ENCODE measurements at places on chromosomes 1 and 21.

GRCh38 chr1:92503043-92503925 lies 16.6 kb upstream of the GFI1 start:
- no peak for DNase-seq

GRCh38 chr1:168979276-168979675 lies 127.2 kb upstream of the ATP1B1 start:
- DNase-seq: no peak

GRCh38 chr1:61245696-61246400 lies 163.5 kb downstream of the NFIA start:
- no peak for DNase-seq

DNA sequence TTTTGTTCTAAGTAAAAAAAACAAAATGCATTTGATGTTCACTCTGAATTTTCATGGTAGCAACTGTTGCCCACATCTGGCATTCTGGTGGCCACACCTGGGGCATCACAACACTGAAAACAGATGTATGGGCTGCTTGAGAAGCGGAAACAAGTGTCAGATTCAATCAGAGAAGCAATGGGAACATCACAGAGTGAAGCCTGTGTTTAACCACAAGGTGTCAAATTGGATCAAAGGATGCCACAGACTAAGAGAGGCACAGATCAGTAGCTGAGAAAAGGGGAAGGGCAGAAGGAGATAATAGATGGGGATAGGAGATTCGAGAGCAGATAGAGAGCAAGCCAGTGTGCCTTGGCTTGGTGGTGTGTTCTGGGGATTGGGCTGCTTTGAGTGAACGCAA lies 49.8 kb upstream of the MTF2 start:
- no peak for DNase-seq

- no peak for DNase-seq
Observed at GRCh38 chr1:196890668-196891067, 2.8 kb downstream of the CFHR4 start.

DNA sequence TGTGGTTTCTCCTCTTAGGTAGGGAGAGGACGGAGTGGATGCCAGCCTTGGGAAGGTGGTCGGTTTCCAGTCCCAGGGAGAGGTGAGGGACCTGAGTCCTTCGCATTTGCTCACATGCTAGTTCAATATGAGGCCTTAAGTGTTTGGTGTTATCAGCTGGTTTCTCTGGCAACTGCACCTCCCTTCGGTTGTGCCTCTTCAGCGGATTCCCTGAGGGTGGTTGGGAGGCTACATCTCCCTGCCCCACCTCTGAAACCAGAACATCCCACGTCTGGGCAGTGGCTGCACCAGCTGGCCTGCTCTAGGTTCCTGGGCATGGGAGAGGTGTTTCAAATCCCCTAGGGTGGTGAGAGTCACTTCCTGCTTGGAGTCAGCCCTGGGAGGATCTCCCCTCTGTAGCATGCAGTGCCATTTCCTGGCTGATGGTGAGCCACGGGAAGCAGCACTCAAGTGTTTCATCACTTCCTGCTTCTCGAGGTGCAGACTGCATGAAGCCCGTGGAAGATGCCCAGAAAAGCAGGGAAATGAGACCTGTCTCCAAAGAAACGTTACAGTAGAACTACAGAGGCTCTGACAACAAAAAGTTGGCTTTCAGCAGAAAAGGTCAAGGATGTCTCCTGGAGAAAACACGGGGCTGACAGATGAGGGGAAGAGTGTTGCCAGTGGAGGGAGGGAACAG lies 4.5 kb downstream of the TMEM125 start:
- peak; percentile 50 for DNase-seq

DNA sequence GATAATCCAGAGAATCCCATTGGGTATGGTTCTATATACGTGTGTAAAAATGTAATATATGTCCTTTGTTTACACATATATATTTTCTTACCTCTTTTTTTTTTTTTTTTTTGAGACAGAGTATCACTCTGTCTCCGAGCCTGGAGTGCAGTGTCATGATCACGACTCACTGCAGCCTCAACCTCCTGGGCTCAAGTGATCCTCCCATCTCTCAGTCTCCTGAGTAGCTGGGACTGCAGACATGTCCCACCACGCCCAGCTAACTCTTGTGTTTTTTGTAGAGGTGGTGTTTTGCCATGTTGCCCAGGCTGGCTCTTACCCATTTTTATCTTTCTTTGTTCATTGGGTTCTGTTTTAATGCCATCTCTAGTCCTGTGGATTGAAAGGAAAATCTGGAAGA lies 59.5 kb downstream of the ZBTB17 start:
- DNase-seq: peak; percentile 38

DNA sequence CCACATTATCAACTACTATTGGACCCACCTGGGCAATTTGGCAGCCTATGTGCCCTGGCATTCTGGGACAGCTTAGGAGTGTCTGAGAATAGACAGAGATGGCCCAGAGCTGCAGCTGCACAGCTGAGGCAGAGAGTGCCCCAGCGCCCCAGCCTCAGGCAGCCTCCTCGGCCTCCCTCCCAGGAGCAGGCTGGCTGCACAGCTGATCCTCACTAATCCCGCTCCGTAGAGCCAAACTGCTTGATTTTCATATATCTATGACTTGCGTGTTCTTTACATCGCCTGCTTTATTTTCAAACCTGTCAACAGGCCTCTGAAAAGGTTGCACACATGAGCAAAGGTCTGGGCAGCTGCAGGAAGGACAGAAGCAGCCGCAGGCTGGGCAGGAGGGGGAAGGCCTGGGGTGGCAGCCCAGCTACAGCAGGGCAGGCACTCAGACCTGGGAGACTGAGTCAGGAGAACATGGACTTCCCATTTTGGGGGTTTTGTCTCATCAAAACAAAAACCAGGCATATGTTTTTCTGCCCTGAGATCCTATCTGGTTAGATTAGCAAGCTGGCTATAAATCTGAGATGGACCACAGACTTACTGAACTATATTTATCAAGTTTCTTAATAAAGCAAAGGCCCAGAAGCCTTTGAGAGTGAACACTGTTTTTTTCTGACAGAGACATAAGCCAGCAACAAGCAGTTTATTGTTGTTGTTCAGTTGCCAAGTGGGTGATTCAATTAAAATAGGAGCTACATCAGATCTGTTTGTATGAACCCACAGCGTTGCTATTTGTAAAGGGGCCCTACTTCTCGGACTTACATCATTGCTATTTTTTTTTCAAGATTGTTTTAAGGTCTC lies 301.8 kb upstream of the DUSP10 start:
- DNase-seq: peak; percentile 92

GRCh38 chr1:98077691-98078090 lies 156.9 kb upstream of the DPYD start:
- DNase-seq: no peak

GRCh38 chr1:108533351-108534083 lies 26.4 kb upstream of the EEIG2 start:
- no peak for DNase-seq

GRCh38 chr1:61255358-61255703 lies 173.0 kb downstream of the NFIA start:
- DNase-seq: no peak

GRCh38 chr1:208243967-208244916 lies at the start of gene PLXNA2:
TSS of gene PLXNA2 (minus strand) at chr1:208244384. CDS start at chr1:208217922, 26,462 bp downstream.
- DNase-seq: peak; percentile 75

DNA sequence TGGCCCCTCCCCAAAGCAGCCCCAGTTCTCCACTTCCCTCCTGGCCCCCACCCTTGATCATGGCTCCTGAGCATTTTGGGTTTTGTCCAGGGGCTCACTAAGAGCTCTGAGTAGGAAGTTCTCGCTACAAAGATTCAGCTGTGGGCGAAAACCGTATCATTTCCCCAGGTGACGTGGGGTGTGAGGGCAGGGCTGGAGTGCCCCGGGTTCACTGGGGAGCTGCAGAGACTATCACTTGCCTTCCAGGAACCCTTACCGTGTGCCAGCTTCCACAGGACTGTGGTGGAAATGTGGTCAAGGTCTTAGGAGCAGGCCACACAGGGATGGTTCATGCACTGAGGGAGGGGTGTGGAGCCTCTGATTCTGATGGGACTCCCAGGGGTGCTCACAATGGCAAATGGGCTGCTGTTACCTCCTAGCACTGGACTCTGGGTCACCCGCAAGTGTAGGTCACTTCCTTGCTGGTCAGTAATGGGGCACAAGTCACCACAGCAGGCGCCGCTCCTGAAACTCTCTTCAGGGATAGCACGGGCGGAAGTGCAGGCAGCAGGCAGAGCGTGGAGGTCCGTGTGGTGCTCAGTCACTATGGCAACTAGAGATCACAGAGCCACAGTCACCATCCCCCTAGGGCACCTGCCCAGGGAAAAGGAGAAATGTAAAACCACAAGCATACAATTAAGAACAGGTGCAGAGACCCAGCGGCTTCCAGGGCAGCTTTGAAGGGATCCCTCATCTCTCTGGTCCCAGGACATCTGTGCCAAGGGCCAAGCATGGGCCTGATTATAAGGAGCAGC lies 35.4 kb downstream of the RSPH1 start:
- no peak for DNase-seq

GRCh38 chr1:160799641-160800040 lies 3.7 kb downstream of the LY9 start:
- DNase-seq: no peak

- DNase-seq: peak; percentile 55
Observed at GRCh38 chr1:211638689-211639101, 36.7 kb downstream of the NEK2 start.

GRCh38 chr1:62438163-62438562 lies 1.3 kb downstream of the USP1 start:
- peak; percentile 16 for DNase-seq

DNA sequence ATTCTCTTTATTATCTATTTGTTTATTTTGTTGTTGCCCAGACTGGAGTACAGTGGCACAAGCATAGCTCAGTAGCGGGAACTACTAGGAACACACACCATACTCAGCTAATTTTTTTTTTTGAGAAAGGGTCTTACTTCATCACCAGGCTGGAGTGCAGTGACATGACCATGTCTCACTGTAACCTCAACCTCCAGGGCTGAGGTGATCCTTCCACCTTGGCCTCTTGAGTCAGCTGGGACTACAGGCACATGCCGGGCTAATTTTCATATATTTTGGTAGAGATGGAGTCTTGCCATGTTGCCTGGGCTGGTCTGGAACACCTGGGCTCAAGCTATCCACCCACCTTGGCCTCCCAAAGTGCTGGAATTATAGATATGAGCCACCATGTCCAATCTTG lies 5.3 kb upstream of the TXNIP start:
- no peak for DNase-seq

DNA sequence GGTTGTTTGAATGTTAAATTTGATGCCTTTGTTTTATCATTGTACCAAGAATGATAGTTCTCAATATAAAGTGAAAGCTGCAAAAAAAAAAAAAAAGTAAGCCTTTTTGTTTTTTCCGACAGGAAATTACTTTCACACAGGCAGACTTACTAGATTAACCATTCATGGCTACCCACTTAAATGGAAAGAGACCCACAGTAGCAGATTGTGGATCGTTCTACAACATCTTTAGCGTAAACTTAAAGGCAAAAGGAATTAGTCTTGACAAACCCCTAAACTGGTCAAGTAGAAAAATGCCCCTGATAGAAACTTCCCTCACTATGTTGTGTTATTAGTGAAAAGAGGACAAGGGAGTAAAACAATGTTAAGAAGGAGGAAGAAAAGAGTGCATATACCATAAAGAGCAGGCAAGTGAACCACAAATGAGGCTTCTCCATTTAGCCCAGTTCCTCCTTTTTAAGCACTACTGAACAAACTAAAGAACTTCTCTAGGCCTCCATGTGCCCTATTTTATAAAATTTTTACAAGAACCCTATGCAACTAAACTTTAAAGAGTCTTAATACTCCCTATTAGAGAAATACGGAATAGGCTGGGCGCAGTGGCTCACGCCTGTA lies 1560.3 kb downstream of the MRPL39 start:
- no peak for DNase-seq

- peak; percentile 67 for DNase-seq
Observed at GRCh38 chr1:183776731-183777130, 28.2 kb upstream of the RGL1 start.

GRCh38 chr1:95080879-95081278 lies 8.1 kb upstream of the ALG14 start:
- DNase-seq: no peak

All from iris pigment epithelial cell (primary cell).